ENCODE measurements at places on chromosomes 7 and 10.

DNA sequence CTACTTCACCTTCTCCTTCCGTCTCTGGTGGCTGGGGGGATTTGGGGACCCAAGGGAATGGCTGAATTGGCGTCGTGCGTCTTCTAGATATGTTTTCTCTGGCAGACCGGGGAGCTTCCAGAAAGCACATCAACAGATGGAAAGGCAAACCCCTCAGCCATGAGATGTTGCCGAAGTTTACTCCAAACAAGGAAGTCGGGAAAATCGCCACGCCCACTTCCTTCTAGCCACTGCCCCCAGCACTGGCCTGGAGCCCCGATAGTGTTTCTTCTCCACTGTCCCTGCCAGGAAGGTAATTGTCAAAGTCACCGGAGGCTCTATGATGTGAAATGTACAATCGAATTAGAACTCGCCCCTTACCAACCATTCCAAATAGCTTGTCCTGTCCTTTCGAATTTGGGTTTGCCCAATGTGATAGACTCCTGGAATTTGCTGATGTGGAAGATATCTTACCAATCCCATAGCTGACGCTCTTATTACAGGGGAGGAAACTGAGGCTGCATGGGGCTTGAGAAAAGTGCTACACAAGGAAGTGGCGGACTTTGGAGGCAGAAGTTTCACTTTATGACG, 191.0 kb downstream of the LSM5 start:
- DNase-seq = no peak

- no peak for DNase-seq
Measured at GRCh38 chr10:124409696-124410095, 9.0 kb downstream of the OAT start.

DNA sequence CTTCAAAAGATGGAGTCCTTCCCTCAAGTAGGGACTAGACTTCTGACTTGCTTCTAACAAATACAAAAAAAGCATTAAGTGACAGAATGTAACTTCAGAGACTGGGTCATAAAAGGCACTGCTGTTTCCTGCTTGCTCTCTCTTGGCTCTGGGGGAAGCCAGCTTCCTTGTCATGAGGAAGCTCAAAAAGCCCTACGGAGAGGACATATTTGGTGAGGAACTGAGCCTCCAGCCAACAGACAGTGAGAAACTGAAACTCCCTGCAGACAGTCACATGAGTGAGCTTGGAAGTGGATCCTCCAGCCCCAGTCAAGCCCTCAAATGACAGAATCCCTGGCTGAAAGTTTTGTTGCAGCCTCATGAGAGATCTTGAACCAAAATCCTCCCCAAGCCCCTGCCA, 26.3 kb upstream of the SLC35G1 start:
- DNase-seq = no peak

DNA sequence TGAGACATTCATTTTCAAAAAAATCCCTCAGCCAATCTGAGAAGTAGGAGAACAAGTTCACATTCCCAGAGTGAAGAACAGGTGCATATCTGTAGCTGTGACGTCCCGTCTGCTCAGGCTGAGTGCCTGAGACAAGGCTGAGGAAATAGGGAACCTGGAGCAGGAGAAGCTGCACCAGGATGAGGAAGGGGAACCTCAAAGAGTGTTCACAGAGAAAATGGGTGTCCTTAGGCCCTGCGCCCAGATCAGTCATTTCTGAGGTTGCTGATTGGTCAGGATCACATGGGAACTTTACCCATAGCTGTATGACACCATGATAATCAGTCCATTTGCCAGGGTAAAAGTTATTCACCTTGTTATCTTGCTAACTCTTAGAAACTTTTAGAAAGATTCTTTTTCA, 34.2 kb upstream of the TARP start:
- no peak for DNase-seq

DNA sequence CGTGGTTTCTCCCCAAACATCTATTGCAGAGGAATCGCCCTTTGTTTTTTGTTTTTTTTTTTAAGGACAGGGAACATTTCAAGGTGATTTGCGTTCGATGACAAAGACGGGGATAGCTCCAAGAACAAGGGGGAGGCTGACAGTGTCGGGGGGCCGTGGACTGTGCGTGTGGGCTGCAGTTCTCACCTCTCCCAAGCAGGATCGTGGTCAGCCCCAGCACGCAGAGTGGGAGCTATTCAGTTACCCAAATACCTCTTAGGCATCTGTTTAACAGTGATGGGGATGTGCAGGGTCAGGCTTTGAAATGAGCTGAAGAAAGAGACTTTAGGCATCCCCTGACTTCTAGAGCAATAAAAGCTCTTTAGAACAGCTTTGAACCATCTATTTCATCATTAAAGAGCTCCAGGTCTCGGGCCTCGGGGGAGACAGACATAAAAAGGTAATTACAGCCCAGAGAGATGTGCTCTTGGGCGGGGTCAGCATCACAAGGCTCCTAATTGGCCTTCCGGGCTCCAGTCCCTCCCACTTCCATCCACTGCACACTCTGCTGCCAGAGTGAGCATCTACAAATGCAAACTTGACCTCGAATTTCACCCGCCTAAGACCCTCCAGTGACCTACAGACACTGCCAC, 97.3 kb downstream of the MYL10 start:
- no peak for DNase-seq

- DNase-seq = no peak
Measured at GRCh38 chr7:50210706-50211115, 93.8 kb upstream of the IKZF1 start.

- DNase-seq = no peak
Measured at GRCh38 chr7:105107458-105107857, 93.5 kb downstream of the KMT2E start.

DNA sequence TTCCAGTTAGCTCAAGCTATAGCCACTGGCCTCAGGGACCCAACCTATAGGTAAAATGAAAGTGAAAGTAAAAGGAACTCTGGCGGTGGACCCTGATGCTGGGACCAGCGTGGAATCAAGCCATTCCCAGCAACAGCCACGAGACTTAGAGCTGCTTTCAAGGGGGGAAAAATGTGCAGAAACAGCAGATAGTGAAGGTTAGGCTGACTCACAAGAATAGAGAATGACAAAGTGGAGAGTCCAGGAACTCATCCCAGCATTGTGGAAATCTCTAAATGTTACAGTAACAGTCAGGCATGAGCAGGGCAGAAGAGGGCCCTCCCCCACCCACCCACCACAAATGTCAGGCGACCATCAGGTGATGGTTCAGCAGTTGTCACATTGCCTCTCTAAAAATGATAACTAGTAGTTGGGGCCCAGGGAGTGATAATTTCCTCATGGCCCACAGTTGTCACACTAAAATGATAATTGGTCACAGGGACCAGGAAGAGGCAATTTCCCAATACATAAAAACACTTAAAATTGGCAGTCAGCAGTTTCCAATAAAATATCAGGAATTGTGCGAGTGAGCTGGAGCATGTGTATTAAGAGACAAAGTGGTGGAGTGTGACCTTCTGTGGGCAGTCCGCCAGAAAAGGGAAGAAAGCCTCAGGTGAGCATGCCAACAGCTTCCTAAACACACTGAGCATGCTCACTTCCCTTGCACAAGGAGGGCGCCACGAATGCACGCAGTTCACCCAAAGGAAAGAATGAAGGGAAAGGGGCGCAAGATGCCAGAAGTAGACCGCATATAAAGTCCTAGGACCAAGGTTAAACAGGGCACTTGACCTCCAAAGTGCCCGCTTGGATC, 129.8 kb upstream of the PPP1R3A start:
- no peak for DNase-seq

GRCh38 chr10:86644152-86644793, 10.1 kb upstream of the OPN4 start:
- no peak for DNase-seq

DNA sequence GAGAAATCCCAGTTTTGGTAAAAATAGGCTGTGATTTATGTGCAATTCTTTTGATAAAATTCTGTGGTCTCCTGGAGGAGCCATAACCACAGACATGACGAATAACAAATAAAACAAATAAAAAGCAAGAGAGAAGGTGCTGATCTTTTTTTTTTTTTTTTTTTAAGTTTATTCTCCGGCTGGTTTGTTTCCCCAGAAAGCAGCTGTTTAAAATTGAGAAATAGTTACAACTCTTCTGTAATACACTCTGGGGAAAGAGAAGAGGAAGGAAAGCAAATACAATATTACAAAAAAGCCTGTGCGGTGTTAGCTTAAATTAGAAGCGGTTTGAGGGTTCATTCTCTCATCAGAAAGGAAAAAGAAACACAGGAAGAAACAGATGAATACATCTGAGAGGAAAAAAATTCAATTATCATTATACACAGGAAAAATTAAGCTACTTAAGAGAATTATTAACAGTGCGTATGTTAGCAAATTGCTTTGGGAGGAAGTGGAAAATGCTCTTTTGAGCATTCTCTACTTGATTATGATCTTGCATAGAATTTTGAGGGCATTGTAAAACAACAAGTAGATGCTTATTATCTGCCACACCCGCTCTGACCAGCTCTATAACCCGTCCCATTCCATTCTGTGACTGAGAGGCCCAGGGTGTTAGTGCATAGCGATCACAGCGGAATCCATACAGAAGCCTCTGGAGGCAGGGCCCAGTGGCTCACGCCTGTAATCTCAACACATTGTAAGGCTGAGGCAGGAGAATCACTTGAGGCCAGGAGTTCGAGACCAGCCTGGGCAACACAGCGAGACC, 40.6 kb upstream of the WAC start:
- no peak for DNase-seq

DNA sequence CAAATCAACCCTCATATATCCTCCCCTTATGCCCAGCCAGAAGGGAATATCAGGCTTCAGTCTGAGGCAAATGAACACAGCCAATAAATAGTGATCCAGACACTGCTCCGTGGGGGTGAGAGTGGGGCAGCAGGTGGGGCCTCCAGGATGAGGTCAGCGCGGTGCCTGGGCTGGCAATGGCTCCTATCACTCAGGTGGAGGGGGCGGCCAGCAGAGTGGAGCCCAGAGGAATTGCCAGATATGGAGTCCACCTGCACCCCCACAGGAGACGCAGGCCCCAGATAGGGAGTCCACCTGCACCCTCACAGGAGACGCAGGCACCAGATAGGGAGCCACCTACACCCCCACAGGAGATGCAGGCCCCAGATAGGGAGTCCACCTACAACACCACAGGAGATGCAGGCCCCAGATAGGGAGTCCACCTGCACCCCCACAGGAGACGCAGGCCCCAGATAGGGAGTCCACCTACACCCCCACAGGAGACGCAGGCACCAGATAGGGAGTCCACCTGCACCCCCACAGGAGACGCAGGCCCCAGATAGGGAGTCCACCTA, 78.0 kb upstream of the PPP2R2D start:
- DNase-seq = no peak

- DNase-seq = no peak
Measured at GRCh38 chr7:128174386-128174785, 66.7 kb upstream of the LEP start.

GRCh38 chr10:7045891-7046599, 364.8 kb downstream of the SFMBT2 start:
- no peak for DNase-seq

DNA sequence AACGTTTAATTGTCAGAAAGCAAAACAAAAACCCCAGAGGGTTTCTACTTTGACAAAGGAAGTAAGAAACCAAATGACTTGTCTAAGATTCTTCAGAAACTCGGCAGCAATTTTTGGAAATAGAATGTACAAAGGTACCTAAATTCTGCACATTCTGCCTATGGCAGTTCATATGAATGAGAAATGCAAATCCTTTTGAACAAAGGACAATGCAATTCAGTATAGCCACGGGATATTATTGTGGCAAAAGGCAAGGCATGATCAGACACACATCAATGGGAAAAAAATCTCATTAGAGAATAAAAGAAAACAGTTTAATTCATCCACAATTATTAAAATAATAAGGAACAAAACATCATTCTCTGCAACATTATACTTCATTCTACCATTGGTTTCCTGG, 93.4 kb downstream of the SEMA3C start:
- no peak for DNase-seq

DNA sequence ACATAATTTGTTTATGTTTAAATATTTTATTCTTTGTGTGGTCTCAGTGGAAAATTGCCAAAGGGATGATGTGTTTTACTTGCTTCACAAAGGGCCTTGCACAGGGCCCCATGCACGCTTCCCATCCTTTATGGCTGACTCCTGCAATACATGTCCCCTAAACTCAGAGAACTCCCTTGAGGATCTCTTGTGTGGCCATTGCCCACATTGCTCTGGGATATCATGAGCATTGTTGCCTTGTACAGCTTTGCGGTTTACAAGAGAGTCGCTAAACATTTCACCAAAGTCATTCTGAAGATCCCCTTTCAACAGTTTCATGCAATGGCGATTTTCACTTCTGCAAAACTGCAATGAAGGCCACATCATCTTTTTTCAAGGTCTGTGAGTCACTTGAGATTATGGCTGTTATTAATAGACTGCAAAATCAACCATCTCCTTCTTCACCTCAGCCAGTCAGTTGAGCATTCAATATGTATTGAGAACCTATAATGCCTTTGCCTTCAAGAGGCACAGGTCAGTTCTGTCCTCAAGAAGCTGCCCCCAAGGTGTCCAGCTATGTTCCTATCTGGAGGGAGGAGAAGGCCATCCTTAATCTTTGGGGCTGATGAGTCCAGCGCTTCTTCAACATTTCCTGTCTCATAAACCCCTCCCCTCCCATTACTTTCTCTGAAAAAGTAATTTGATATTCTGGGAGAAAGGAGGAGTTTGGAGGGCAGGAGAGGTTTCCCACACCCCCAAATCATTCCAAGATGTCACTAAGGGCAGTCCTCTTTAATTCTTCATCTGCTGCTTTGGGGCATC, 108.1 kb downstream of the CCDC71L start:
- DNase-seq = no peak

DNA sequence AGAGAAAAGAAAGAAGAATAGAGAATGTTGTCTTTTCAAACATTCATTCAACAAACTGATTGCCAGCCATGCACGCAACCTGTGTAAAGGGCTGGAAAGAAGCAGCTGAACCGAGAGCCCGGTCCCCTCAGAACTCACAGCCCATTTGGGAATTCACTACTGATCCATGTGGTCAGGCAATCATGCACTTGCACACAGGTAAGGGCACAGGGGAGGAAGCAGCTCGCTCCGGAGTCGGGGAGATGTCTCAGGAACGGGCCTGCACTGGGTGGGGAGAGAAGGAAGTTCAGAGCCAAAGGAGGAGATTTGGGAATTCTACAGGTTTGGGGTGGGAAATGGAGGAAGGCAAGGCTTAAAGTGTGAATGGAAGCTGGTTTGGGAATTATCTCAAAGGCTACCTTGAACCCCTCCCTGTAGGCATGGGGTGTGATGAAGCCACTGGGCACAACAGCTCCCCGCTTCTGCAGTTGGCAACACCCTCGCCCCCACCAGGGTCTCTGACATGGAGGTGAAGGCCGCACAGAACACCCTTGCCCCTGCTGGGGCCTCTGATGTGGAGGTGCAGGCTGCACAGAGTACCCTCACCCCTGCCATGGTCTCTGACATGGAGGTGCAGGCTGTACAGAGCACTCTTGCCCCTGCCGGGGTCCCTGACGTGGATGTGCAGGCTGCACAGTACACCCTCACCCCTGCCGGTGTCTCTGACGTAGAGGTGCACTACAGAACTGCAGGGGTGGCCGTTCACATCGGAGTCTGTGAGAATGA, 194.4 kb upstream of the RNF32 start:
- no peak for DNase-seq

GRCh38 chr7:55770778-55771177, 91.8 kb downstream of the SEPTIN14 start:
- no peak for DNase-seq

GRCh38 chr10:123367195-123367594, 213.0 kb downstream of the BUB3 start:
- no peak for DNase-seq

- DNase-seq = no peak
Measured at GRCh38 chr7:124843336-124843735, 77.7 kb upstream of the GPR37 start.
